ENCODE measurements at places on chromosomes 12 and 14. TPM values are rescaled to one million over a fixed set of nuclear protein-coding genes. Genes with fewer than 3 reads are reported as not detected.

PRKD1 gene
- total RNA-seq, result 14.5 TPM

- DNase-seq, result no peak
- H3K27me3 ChIP-seq, result no peaks in the 10 kb centered on the region
- no peak overlapping the region for H3K4me3 ChIP-seq
- H3K36me3 ChIP-seq, result peaks cover 88% of the 10 kb centered on the region
Observed at GRCh38 chr12:124354400-124354799, 59.5 kb downstream of the RFLNA start.

KLRC2 gene
- total RNA-seq, result not detected

NAV3 gene
- total RNA-seq, result 9.3 TPM

- H3K36me3 ChIP-seq, result no peaks in the 10 kb centered on the region
- H3K27me3 ChIP-seq, result no peaks in the 10 kb centered on the region
- no peak overlapping the region for H3K27ac ChIP-seq
- no peak overlapping the region for H3K4me3 ChIP-seq
- H3K4me1 ChIP-seq, result peaks cover 21% of the 10 kb centered on the region
- DNase-seq, result no peak
Observed at GRCh38 chr14:72906316-72906715, 12.4 kb upstream of the DPF3 start.
